ENCODE measurements at places on chromosomes 13 and 19.

DNA sequence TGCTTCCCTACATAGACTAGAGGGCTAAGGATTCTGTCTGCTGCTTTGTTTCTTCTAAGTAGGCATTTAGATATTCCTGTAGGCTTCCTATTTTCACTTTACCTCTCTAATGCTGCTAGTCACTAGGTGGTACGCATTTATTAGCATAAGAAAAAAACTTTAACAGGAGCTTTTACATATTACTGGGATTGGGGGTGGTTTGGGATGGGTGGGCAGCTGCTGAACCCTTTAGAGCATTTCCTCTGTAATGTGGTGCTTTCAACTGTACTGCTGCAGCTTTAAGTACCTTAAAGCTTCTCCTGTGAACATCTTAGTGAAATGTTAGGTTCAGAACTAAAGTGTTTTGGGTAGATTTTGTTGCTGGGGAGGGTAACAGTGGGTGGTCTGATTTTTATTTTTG is 92.6 kb downstream of the ZNF486 start:
- no peak for DNase-seq

DNA sequence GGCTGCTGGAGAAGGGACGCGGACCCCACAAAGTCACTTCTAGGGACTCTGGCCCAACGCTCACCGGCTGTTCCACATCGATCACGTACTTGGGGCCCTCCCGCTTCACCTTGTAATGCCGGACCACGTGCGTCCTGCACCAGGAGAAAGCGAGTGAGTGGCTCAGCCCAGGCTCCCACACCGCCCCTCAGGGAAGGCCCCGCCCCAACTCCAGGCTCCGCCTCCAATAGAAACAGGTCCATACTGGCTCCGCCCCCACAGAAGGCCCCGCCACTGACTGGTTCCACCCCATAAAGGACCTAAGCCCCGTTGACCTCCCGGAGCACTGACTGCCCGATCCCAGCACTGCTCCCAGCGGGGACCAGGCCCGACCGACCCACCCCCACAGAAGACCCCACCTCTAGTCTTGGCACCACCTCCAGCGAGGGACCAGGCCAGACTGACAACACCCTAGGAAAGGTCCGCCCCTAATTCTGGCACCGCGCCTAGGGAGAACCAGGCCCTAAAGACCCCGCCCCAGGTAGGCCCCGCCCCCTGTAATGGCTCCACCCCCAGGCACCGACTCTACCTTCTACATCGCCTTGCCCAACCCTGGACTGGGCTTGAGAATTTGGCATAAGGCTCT is 11.3 kb downstream of the STAP2 start:
- peak; percentile 79 for DNase-seq

- DNase-seq, result no peak
Measured at GRCh38 chr13:75656425-75656989, 20.4 kb downstream of the LMO7 start.

GRCh38 chr13:83620530-83621220 is 261.6 kb downstream of the SLITRK1 start:
- no peak for DNase-seq

DNA sequence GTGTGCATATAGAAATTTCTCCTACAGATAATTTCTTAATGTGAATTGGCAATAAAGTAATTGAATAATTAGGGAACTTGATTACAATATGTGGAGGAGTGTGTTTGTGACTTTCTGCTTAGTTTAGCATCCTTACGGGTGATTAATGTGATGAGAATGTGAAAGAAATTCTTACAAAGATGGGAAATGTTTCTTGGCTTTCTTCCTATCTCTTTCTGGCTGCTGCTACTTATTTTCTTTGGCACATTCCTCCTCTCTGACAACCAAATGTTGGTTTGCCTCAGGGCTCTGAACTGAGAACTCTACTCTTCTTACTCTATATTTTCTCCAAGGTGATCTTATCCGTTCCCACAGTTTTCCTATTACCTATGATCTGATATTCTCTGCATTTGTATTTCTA is 300.1 kb downstream of the TBC1D4 start:
- no peak for DNase-seq

GRCh38 chr19:18743784-18744418 is 47.2 kb downstream of the COMP start:
- DNase-seq, result no peak

- DNase-seq, result peak; percentile 30
Measured at GRCh38 chr19:6480848-6481415, 655 bp downstream of the DENND1C start.

DNA sequence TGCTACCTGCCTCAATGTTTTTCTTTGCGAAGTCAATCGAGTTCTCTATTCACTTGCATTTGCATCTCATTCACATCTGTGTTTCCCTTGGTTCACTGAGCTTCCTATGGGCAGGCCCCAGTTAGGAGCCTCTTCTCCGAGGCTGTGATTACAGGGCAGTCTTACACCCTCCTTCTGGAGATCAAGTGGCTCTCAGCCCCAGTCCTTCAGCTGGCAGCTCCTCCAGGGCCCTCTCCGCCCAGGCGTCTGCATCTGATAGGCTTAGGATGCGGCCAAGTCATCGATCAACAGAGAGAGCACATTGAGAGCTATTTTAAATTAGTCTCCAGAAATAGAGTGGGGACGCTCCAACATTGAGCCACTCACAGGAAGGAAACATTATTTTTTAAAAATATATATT is 44.2 kb downstream of the MBNL2 start:
- no peak for DNase-seq

DNA sequence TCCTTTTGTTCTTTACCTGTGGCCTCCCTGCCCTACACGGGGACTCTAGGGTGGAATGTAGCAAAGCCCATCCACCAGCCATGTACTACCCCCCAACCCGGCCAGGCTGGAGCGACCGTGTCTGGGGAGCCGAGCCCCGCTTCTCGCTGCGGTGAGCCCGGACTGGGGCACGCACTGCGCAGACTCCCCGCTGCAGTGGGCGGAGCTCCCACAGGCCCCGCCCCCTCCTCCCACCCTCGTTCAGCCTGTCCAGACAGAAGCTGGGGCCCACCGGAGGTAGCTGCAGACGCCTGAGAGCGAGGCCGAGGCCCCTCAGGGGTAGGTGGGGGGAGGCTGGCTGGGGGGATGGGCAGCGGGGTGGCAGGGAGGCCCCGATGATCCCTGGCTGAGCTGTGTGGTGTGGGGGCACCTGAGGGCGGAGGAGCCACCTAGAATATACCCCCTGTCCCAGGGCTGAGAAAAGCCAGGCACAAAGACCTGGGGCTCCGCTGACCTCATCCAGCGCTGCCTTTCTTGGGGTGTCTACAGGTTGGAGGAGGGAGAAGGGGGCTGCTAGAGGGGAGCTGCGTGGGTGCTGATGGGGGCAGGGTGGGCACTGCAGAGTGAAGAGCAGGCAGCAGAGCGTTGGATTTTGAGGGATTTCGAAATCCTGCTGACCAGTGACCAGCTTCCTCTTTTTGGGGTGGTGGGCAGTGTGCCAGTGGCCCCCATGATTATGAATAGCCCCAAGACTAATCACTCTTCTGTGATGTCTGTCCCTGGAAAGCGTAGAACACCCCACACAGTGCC is 17.3 kb downstream of the PLD3 start:
- DNase-seq, result peak; percentile 43

GRCh38 chr19:51712461-51713081 is 11.2 kb downstream of the HAS1 start:
- no peak for DNase-seq

GRCh38 chr19:16519230-16519687 is 23.0 kb downstream of the CHERP start:
- DNase-seq, result no peak

Measured in CD4-positive, alpha-beta T cell treated with Interleukin-1 beta for 1 hour (primary cell).